Activated gamma-delta T cell (primary cell): ENCODE measurements at places on chromosomes 11 and 22.

GRCh38 chr11:130144141-130144540 is 15.4 kb upstream of the ST14 start:
- DNase-seq = no peak

GRCh38 chr11:131302836-131303235 is 67.6 kb upstream of the NTM start:
- no peak for DNase-seq

DNA sequence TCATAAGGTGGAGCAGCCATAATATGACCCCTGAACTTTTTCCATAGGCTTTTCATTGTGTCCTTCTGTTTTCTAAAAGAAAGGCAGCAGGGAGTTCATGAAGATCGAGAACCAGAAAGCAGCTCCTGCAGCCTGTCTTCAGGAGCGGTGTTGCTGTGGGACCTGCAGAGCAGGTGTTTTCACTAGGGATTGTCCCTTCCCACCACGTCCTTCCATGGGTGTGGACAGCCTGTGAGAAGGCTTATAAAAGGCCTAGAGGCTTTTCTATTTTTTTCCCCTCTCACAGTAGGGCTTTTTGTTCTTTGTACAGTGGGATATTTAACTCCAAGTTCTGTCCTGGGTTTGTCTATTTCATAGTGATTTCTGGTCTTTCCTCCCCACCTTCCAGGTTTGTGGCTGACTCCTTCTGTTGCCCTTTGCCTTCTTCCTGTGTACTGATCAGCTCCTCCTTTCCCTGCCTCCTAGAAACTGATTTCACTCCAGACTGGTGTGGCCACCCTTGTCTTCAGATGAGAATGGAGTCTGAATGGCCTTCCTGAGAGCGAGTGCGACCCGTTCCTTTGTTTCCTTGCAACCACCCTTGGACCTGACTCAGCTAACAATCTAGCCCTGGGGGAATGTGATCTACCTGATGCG is 10.1 kb downstream of the MRPL16 start:
- DNase-seq = no peak

DNA sequence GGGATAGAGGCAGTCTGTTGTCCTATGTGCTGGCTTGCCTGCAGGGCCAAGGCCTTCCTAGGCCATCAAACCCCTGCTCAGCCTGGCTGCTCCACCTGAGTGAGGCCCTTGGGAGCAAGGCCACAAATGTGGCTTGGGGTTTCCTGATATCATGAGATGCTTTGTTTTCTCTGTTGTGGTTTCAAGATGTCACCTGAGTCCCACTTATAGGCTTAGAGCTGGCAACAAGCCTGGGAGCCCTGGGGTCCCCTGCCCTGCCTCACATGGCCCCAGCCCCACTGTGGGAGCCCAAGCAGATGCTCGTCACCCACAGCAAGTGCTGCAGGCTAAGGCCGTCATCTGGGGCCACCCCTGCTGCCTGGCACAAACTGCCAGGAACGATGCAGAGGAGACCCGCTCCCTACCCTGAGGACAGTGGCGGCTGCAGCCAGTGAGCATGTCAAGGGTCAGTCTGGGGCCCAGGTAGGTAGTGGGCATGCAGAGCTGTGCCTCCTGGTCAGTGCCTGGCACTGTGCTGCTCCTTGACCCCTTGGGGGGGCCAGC is 75.4 kb upstream of the KCNQ1OT1 start:
- no peak for DNase-seq

DNA sequence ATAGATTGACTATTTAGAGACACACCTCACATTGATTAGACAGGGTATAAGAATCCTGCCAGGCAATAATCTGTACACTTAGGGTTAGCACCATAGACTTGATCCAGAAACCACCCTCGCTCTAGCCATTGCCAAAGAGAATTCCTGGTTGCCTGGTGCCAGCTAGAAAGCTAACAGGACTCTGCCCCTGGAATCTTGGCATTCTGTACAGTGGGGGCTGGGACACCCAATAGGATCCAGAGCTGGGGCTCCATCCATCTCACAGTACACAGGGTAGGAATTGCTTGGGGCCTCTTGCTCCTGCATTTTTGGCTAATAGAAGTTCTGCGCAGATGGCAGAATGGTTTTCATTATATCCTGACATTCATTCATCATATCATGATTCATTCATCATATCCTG is 3.0 kb upstream of the APLNR start:
- DNase-seq = no peak

DNA sequence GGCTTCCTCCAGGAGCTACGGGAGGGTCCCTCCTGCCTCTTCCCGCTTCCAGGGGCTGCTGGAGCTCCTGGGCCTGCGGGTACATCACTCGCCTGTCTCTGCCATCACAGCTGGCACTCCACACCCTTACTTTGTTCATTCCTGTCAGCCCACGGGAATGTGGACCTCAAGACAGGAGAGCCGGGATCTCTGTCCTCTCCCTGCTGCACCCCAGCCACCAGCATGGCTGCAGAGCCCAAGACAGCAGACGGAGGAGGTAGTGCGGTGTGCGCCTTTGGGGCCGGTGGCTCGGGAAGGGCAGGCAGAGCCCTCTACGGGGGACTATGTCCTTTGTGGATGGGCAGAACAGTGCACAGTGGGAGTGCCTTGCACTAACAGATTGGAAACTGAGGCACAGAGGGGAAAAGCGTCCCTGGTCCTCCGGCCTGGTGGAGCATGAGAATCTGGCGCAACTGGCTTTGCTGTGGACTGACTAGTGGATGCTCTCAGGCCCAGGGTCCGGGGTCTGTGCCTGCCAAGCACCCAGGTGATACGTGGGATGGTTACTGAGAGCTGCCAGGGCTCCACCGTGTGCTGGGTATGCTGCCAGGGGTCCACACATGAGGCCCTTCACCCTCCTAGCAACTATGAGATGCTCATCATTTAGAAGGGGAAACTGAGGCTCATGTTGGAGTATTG is 47.3 kb downstream of the IGF2 start:
- no peak for DNase-seq

DNA sequence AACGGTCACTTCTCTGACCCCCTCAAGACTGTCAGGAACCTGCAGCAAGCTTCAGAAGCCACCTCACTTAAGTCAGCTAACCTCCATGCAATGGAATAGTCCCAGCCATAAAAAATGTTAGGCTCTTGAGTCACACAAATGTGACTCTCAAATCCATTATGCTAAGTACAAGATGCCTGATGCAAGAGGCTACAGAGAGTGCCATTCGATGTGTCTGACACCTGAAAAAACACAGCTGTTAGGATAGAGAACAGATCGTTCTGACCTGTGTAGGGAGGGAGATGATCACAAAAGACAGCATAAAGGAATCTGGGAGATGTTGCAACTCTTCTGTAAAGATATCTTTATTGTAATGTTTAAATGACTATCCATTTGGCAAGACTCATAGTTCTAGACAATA is 712.4 kb downstream of the TBC1D22A start:
- no peak for DNase-seq
